ENCODE measurements at places on chromosomes 1 and 21.

- no peak for DNase-seq
Observed at GRCh38 chr1:68129536-68130250, 79.3 kb upstream of the DIRAS3 start.

- DNase-seq = no peak
Observed at GRCh38 chr1:94667818-94668217, 126.3 kb upstream of the F3 start.

DNA sequence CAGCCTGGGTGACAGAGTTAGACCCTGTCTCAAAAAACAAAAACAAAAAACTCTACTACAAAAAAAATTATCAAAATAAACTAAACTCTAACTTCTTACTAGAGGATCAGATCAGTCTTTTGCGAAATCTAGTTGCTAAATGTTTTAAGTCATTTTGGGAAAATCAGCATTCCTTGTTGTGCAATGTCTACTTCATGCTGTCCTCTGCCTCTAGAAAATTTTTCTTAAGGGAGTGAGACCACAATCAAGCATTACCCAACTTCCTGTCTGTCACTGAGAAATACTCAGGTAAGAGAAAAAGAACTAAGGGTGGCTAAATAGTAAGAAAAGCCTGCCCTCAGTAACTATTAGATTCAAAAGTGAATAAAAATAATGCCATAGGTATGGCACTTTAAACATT is 67.2 kb upstream of the FOXD3 start:
- no peak for DNase-seq

DNA sequence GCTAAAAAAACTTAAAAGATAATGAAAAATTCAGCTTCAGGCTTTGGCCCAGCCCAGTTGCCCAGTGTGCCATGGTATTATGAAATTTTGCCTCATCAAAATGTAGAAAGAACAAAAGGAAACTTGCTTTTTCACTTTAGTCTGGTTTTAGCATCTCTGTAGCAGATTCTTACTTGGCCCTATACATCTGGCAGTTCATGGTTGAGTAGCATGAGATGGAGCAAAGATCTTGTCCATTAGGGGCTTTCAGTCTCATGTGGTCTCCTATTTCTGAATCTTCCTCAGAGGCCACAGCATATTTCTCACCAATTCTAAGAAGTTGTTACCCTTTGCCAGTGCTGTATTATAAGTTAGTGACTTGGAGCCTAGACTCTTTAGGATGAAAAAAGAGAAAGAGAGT is 58.5 kb downstream of the ATP2B4 start:
- DNase-seq = no peak

DNA sequence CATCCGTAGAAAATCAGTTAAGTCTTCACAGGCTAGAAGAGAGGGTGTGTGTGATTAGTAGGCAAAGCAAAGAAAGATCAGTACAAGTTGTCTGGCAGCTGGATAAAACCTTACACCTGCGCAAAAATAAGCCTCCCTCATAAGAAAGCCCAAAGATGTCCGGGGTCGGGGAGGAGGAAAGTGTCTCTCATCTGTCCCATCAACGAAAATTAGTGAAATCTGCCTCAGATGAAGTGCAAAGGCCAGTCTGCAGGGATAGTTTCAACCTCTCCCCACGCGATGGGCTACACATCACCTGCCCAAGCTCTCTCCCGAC is 333.9 kb downstream of the SRGAP2C start:
- DNase-seq = no peak

DNA sequence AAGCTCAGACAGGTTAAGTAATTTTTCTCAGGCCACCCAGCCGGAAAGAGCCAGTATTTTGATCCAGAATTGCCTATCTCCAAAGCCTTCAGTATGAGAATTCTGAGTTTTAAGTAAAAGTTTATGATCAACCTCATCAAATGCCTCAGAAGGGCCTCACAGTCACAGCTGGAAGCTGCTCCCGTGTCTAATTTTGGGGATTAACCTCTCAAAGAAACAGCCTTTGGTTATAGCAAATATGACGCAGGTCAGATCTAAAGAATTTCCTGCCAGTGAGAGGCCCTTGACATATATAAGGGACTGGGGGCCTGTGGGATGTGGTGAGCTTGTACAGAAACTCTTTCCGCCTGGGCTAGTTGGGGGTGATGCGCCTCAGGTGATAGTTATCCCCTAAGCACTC is 2.3 kb downstream of the EXTL1 start:
- no peak for DNase-seq

DNA sequence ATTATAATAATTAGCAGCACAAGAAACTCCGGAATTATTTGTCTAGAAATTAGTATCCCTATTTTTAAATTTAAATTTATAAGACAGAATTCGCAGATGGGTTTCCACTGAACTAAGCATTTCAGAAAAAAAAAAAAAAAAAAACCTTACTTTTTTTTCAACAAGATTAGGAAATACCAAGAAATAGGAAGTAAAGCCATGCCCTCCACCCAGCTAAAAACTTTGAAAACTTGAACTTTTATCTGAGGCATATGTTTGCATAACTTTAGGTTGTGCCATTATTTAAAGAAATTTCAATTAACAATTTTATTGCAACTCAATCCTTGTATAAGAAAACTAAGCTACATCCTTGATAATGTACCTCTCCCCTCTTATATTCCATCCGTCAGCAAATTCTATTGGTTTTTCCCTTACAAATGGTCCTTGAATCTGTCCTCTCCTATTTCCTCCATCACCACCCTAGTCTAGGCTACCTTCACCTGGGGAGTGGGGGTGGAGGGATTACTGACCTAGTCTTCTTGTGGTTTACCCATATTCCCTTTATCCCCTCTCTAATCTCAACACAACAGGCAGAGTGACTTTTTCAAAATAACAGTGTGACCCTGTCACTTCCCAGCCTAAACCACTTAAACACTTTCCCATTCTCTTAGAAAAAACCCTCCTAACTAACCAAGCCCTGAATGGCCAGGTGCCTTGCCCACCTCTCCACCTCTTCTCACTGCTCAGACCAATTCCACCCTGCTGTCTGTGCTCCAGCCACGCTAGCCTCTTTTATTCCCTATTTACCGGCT is 1.4 kb upstream of the EVI5 start:
- no peak for DNase-seq

DNA sequence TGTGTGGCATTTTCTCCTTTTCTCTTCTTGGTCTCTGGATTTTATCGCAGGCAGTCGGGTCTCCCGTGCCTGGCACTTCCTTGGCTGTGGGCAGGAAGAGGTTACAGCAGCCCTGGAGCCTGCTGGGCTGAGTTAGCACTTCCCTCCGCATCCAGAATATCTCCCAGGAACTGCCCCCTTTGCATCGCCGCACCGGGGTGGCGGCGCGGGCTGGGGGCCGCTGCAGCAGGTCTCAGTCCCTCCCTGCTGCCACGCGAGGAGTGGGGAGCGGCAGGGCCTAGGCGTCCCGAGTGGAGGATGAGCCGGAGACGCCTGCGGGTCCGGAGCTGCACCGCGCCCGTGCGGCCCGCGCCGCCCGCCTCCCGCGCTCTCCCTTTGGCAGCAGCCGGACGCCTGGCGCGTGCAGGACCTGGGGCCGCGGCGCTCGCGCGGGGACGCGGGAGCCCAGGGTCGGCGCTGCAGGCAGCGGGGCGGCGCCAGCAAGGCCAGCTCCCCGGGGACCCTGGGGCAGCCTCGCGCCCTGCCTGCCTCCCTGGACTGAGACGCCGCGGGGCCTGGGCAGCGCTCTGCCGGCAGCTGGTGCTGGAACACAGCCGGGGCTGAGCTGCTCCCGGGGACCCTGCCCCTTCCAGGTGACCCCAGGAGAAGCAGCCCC is 192.8 kb downstream of the PRDM2 start:
- DNase-seq = peak; percentile 45

DNA sequence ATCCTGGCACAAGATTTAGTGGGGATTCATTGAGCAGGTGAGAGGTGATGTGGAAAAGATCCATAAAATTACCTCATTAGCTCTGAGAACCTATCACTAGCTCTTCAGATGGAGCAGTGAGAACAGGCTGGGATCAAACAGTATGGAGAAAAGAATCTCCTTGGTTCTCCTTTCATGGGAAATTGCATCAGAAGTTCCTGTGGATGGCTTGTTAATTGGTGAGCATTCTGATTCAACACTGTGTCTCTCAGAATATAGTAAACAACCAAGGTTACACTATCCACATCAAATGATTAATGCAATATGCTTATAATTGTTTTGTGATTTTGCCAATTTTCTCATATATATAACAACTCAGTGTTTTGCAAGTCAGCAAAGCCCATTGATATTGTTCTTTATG is 8.3 kb upstream of the CD55 start:
- no peak for DNase-seq

DNA sequence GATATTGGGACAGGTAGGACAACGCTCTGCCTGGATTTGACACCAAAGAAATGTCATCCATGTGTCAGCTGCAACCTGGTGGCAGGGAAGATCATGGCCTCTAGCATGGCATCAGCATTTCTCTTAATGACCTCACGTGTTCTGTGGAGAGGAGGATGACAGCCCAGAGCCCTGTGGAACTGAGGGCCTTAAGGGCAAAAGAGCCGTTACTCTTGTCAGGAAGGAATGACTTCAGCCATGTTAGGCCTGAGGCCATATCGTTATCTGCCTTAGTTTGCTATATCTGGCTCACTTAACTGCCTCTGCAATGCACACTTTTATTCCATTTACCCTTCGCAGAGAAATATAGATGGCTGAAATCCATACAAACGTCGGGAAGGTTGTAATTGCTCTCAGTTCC is 83.2 kb upstream of the PBX1 start:
- no peak for DNase-seq

DNA sequence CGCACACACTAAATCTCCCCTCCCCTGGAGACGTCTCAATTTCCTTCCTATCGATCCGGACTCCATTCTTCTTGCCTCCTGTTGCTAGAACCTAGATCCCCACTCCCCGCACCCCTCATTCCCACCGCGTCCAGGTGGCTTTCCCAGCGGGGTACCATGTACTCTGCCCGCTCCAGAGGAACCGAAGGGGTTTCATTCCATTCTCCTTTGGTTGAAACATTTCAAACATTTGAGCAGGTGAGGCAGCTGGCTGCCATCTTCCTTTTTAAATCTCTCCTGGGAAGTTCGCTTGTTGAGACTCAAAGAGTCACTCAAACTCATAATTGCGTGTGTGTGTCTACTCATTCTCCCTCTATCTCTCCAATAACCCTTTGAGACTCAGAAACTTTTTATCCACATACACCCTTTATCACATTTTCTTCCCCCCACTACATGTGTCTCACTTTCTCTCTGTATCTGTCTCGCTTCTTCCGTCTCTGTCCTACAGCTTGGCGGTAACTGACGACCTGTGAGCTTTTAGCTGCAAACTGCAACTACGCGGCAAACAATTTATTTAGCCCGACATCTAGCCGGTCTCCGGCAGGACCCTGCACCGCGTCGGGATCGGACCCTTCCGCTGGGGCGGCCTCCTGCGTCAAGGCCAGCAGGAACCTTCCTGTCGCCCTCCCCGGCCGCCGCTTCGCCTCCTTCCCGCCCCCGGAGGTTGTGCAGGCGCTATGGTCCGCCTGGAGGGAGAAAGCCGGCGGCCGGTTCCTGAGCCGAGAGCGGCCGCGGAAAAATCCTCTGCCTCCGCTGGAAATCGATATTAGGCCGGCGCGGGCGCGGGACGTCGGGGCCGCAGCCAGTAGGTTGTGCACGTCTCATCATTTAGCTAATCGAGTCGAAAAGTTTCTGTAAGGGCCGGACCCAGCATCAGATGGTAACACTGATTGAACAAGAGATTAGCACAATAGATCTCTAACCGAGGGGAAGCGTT is 3.0 kb upstream of the FOXD3 start:
- no peak for DNase-seq

DNA sequence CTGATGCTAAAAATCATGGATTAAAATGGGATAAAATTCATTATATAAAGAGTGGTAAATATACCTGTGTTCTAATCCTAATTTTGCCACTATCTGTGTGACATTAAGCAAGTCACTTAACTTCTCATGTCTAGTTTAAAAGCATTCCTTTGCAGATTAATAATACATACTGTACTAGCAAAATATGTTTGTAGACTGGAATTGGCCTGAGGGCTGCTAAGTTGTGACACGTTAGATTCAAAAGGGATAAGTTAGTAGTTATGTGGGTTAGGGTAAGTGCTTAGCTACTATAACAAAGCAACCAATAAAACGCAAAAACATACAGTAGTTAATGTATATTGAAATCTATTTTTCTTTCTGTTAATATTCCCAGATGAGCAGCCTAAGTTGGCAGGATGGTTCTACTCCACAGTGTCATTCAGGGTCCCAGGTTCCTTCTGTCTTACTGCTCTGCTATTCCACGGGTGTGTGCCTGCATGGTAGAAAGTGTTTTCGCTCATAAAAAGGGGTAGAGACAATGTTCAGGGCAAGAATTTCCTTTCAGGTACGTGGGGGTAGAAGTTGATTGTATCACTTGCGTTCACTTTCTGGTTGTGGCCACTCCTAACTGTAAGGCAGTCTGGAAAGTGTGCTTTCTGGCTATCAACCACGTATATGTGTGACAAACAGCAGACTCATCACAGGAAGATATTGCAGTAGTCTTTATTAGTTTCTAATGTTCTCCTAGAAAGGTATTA is 239.8 kb downstream of the NFIA start:
- DNase-seq = no peak
